Non-pigmented ciliary epithelial cell (primary cell): ENCODE measurements at places on chromosomes 16 and 17.
A peak's percentile ranks its signal among the peaks of the same experiment; 100 is the strongest.

DNA sequence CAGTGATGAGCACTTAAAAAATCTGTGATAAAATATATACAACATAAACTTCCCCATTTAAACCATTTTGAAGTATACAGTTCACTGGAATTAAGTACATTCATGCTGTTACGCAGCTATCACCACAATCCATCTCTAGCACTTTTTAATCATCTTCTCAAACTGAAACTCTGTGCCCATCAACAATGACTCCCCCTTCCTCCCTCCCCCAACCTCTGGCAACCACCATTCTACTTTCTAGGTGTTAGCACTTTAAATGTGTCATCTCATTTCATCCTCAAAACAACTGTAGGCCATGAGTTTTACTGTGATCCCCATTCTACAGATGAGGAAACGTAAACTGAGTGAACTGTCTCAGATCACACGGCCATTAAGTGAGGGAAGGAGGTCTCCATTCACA is 13.8 kb upstream of the TMEM98 start:
- no peak for DNase-seq

GRCh38 chr17:73924114-73924908 is 279.2 kb upstream of the RPL38 start:
- no peak for DNase-seq

GRCh38 chr16:1786242-1787055 is 3.7 kb downstream of the NUBP2 start:
- DNase-seq, result no peak

GRCh38 chr17:5286846-5287245 is 4.8 kb downstream of the RABEP1 start:
- no peak for DNase-seq

GRCh38 chr16:75733305-75734211 is 7.3 kb upstream of the CPHXL start:
- peak; percentile 63 for DNase-seq

- DNase-seq, result no peak
Measured at GRCh38 chr16:947255-947921, 23.4 kb downstream of the LMF1 start.

GRCh38 chr17:77728871-77729270 is 229.6 kb upstream of the TNRC6C start:
- no peak for DNase-seq

DNA sequence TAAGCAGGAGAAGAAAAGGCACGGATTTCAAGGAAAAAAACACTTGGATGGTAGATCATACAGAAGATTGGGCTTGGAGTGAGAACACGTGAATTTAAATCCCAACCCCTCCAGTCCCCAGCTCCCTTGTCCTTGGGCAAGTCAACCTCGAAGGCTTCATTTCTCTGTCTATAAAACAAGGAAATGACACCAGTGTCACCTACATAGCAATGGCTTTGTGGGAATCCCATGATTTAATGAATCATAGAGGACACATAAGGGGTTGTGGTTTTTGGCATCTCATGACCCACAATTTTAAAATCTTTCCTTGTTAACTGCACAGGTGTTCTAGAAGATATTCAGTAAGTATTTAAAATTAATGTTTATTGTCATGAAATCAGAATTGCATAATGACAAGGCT is 8.2 kb upstream of the CCL2 start:
- DNase-seq, result no peak

- DNase-seq, result peak; percentile 41
Measured at GRCh38 chr16:84650062-84650991, 2.0 kb downstream of the KLHL36 start.
